ENCODE measurements at places on chromosomes 7 and 10.

DNA sequence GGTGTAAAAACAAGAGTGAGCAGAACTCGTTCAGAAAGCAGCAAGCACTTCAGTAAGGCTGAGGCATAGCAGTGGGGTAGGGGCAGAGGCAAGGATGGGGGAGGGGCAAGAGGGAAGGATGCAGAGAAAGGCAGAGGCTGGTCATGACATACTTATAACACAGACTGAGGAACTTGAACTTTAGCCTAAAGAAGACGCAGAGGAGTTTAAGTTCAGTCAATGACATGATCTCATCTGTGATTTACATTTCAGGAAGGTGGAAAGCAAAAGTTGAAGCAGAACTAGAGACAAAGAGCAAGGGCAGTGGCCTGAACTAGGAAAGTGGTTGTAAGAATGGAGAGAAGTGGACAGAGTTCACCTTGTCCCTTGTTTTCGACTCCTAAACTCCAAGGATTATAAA lies 15.8 kb downstream of the MACC1 start:
- no peak for DNase-seq

GRCh38 chr10:91564508-91564907 lies 68.4 kb downstream of the PPP1R3C start:
- no peak for DNase-seq

- DNase-seq = no peak
Measured at GRCh38 chr10:103966671-103967447, at the start of gene SLK. SLK (plus strand) TSS chr10:103967140; CDS start chr10:103967746, 606 bp downstream.

DNA sequence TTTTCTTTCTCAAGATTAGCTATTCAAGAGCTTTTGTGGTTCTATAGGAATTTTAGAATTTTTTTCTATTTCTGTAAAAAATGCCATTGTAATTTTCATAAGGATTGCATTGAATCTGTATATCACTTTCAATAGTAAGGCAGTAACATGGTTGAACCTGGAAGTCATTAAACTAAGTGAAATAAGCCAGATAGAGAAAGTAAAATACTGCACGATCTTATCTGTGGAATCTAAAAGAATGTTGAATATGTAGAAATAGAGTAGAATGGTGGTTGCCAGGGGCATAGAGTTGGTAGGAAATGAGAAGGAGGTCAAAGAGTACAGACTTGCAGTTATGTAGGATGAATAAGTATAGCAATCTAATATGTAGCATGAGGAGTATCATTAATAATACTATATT lies 1073.5 kb upstream of the LRRN3 start:
- no peak for DNase-seq

GRCh38 chr7:104395162-104395561 lies 66.8 kb downstream of the LHFPL3 start:
- DNase-seq = no peak

DNA sequence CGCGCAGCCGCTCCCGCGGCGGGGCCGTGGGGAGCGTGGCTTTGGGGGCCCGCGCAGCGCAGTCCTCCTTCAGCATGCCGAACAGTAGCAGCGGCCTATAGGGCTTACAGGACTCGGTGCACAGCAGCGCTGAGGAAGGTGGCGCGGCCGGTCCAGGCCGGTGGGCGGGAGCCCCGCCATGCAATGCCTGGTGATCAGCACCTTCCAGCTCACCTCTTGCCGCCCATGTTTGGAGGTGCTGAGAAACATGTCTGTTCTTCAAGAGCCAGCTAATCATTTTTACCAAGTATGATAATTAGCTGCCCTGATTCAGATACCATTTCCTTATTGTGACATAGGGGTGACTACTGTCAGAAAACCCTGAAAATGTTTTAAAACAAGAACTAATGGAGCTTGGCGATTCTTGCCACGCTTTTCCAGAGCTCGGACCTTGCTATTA lies 33.5 kb upstream of the SFTPD start:
- DNase-seq = no peak

- no peak for DNase-seq
Measured at GRCh38 chr7:26718063-26718462, 146.3 kb downstream of the SKAP2 start.

DNA sequence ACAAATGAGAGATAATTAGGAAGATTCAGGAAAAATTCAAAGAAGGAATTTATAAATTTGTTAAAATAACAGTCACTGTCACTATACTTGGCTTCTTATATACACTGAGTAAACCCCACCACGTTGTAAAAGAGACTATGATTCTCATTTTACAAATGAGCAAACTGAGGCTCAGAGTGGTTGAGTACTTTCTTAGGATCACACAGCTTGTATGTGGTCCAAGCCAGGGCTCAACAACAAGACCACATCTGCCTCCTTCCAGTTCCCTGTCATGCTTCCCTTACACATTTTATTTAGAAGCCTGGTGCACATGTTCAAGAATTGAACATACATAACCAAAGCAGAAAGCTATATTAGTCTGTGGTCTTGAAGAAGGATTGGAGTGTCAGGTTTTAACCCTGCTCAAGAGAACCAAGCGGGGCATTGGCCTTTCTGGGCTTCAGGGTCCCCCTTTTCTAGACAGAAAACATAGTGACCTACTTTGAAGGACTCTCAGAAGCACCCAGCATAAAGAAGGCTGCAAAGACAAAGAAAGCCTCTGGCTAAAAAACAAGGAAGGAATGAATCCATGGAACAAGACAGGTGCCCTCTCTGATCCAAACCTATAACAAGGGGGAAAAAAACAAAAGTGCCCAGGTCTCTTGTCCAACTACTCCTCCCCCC lies 846 bp downstream of the MRLN start:
- no peak for DNase-seq

DNA sequence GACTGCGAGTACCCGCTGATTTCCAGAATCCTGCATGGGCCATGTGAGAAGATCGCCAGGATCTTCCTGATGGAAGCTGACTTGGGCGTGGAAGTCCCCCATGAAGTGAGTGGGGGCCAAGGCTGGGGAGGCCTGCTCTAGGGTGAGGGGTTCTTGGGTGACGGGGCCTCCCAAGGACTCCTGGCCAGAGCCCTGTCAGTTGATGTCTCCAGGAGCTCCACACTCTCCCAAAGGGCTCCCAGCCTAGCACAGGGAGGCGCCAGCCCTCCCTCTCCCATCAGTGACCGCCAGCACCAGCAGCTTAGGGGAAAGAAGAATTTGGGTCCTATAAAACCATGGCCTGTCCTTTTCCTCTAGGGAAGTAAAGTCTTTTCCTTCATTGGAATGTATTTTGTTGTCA lies 9.8 kb upstream of the ZNF22 start:
- no peak for DNase-seq

DNA sequence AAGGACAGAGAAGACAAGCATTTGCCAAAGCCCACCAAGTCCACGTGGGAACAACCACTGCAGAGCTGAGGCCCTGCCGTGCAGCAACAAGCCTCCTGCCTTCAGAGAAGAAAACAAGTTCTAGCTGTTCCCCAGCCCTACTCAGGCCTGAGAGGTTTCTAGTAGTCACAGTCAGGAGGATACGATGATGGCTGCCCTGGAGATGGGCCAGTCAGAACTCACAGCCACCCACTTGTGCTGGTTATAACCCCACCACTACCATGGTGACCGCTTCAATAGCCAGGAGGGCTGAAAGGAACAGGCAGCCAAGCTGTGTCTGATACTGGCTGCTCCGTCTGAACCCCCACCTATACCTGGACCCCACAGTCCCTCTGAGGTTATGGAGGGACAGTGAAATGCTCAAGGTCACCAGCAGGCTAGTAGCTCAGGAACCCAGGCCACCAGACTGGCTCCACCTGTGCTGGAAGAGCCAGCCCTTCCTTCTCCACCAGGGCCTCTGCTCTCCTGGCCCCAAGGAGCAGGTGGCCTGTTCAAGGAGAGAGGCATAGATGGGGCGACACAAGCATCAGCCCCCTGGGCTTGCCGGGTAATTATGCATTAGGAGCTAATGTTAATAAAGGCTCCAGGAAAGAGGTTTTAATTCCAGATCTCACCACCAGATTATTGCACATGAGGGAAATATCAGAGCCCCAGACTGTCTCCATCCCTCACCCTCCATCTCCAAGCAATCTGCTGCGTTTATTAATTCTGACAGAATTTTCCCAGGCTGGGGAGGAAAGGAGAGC lies 125.8 kb upstream of the PCBD1 start:
- DNase-seq = no peak

DNA sequence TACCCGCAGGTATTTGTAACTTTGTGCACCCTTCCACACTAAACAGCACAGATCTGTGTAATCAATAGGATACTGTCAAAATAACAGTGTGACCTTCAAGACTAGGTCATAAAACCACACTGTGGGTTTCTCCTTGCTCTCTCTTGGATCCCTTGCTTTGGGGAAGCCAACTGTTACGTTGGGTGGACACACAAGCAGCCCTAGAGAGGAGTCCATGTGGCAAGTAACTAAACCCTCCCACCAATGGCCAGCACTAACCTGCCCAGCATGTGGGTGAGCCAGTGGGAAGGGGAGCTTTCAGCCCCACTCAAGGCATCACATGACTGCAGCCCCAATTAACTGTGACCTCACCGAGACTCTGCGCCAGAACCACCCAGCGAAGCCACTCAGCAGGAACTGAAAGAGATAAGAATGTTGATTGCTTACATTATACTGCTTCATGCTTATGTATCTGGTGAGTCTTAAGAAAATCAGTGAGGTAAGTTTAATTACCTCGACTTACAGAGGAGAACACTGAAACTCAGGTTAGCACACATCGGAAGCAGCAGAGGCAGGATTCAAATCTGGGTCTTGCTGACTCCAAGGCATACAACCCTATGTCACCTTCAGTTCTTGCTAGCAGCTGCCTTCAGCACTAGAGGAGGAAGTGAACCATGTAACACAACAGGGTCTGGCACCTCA lies 9.4 kb upstream of the ZC3HAV1 start:
- DNase-seq = no peak

DNA sequence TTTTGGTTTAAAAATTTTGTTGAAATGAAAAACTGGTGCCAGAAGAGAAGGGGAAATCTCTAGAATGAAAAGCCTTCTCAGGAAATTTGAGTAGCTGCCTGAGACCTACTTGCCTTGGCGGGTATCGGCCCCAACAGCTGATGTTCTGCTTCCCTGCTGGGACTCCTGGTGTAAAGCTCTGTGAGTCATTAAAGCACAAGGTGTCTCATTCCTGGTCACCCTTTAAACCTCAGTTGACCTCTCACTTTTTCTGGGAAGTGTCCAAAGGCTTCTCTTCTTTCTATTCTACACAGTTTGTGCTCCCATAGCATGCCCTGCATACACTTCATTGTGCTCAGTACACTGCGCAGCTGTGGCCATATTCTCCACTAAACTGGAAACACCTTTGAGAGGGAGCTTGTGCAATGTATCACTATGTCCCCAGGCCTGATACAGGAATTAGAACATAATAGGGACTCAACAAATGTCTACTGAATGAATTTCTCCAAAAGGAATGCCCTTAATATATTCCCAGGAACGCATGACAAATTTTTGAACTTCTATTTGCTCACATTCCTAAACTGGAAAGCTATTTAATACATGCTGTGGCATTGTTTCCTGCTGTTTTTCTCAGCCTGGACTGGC lies 303.9 kb downstream of the SDHAF3 start:
- no peak for DNase-seq

GRCh38 chr7:154973381-154973780 lies 29.5 kb downstream of the PAXIP1 start:
- no peak for DNase-seq

GRCh38 chr10:3433131-3433530 lies 260.5 kb upstream of the PITRM1 start:
- DNase-seq = no peak

DNA sequence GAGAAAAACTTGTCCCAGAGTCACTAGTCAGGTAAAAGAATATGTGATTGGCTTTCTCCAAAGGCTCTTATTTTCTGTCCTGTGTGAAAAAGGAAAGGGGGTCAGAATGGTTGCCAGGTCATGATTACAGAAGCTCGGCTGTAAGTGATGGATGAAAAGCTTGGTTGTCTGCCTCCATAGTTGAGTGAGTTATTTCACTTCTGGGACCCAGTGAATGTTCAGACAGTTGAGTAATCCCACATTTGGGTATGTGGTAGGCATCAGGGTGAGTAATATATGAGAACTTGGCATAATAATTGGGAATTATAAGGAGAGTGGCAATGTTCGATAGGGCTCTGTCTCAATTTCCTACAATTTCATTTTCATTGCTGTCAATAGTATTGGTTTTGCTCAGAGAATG lies 72.5 kb downstream of the BBS9 start:
- DNase-seq = no peak

GRCh38 chr10:44813201-44813600 lies 97.9 kb upstream of the TMEM72 start:
- DNase-seq = no peak

Measured in brain pericyte (primary cell).